Activated naive CD4-positive, alpha-beta T cell treated with anti-CD3 and anti-CD28 coated beads, Interleukin-2, amount 10 ng/mL, durations not matched to agents 7 days and 5 days (primary cell): ENCODE measurements at places on chromosomes 2 and 18.
A peak's percentile ranks its signal among the peaks of the same experiment; 100 is the strongest.

- DNase-seq: no peak
Measured at GRCh38 chr18:44098551-44099098, 582.1 kb upstream of the SETBP1 start.

DNA sequence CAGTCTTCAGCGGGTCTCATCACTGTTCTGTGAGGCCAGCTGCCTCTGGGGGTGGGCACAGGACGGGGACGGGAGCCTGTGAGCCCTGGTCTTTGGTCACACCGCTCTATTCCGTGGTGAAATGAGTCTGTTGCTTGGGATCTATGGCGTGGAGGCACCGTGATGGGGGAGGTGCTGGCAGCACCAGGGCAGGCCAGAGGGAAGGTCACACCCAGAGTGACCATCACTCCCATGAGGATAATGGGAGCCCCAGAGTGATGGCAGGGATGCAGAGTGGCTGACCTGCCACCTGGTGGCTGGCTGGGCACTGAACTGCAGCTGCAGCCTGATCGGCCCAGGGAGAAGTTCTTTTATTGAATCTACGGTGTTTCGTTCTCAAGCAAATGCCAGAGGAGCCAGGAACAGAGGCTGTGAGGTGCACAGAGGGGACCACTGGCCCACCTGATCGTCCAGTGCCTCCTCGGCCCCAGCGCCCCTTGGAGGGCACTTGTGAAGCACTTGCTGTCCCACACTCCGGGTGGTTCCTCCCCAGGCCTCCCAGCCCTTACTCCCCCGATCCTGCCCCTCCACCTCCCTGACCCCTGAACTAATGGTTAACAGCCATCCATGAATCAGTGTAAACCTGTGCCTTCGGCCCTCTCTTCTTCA is 17.9 kb downstream of the KCNIP3 start:
- no peak for DNase-seq

- no peak for DNase-seq
Measured at GRCh38 chr2:9394816-9395215, 28.5 kb downstream of the ITGB1BP1 start.

DNA sequence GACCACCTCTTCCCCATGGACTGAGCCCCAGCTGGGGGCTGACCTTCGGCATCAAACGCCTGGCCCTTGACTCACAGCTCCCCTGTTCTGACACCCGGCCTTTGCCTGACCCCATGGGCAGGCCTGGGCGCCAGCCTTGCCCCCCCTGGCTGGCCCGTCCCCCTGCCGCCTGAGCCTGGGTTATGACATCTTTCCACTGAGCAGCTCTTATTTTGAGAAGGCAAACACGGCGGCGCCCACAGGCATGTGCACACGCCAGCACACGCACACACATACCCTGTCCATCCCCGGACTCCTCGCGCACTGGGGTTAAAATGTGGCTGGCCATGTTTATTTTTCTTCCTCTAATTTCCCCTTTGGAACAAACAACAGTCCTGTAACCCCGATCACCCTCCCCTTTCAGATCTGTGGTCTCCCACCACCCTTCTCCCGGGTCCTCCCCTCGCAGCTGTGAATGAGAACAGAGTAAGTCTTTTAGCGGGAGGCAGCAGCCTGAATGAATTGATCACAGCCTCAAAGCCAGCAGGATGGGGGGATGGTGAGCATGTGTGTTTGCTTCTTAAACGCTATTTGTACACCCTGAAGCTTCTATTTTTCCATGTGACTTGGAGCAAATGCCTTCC is 11.8 kb upstream of the ATOH8 start:
- DNase-seq: no peak

DNA sequence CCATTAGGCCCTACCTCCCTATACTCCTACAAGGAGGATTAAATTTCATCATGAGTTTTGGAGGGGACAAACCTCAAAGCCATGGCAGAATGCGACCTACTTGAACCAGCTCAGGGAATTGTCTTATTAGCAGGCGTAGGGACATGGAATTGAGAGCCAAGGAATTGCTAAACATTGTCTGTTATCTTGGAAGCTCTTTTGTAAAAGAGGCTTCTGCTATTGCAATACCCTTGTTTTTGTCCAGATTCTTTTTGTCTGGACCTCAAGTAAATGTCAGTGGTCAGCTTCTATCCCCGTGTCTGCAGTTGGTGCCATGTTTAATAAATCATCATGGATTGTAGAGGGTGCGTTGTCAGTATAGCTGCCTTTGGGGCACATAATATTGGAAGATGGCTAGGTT is 62.3 kb downstream of the RHBDD1 start:
- DNase-seq: no peak

GRCh38 chr18:6994771-6995430 is 122.7 kb downstream of the LAMA1 start:
- DNase-seq: no peak

DNA sequence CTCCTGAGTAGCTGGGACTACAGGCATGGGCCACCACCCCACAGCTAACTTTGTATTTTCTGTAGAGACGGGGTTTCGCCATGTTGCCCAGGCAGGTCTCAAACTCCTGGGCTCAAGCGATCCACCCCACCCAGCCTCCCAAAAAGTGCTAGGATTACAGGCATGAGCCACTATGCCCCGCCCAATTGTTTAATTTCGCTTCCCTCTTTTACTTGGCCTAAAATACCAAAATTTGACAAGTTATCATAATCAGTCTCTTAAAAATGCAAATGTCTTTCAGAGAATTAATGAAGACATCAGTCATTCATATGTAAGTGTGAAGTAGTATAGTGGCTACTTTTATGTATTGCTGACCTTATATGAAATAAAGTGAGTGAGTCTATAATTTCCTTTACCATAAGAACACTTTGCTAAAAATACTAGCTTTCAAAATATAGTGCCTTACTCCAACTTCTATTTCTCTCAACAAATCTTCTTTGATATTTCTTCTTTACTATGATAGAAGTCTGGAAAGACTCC is 9.8 kb downstream of the FBXO11 start:
- no peak for DNase-seq

- no peak for DNase-seq
Measured at GRCh38 chr18:62490967-62491695, 31.7 kb upstream of the ZCCHC2 start.

DNA sequence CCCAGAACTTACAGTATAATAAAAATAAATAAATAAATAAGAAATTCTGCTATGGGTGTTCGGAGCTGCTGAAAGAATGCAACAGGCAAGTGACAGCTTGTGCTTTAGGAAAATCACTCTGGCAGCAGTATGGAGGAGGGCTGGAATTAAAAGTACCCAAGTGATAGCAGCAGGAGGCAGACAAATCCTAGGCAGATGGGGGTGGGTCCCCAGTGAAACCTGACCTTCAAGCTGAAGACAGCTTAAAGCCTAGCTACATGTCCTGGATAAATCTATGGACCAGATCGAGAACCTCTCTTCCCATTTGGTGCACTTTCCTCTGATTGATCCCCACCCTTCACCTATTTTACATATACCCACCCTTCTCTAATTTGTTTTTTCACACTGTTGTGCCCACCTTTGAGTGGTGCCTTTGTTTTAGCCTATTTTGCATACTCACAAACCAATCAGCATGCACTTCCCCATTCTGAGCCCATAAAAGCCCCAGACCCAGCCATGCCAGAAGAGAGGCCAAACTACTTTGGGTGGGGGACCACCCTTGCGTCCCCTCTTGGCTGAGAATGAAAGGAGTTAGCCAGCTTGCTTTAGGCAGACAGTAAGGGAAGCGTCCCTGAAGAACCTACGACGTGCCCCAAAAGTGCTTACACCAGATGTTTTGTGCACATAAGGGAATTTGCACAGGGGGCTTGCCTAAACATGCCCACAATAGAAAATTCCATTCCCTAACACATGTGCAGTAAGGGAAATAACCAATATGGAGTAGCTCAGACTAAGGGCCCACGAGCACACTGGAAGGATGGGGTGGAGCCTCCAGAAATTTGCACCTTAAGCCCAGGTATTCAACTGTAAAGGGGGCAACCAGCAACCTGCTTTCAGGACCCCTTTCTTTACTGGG is 3.0 kb downstream of the METTL8 start:
- DNase-seq: no peak

DNA sequence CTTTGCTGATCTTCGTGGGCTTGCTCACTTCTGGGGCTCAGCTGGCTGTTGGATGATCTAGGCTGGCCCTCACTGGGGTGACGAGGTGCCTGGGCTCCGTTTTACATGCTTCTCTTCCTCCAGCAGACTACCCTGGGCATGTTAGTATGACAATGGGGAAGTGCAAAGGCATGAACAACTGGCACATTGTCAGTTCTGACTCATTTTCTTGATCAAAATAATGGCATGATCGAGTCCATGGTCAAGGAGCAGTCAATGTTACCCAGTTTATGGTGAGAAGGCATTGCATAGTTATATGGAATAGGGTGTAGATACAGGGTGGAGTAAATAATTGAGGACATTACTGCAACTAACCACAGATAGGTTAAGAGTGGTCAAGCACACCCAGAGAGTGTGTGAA is 10.0 kb upstream of the UPP2 start:
- DNase-seq: no peak

GRCh38 chr2:217652761-217653639 is 349.8 kb downstream of the TNS1 start:
- DNase-seq: no peak

GRCh38 chr2:20884829-20885228 is 61.9 kb upstream of the LDAH start:
- DNase-seq: no peak

DNA sequence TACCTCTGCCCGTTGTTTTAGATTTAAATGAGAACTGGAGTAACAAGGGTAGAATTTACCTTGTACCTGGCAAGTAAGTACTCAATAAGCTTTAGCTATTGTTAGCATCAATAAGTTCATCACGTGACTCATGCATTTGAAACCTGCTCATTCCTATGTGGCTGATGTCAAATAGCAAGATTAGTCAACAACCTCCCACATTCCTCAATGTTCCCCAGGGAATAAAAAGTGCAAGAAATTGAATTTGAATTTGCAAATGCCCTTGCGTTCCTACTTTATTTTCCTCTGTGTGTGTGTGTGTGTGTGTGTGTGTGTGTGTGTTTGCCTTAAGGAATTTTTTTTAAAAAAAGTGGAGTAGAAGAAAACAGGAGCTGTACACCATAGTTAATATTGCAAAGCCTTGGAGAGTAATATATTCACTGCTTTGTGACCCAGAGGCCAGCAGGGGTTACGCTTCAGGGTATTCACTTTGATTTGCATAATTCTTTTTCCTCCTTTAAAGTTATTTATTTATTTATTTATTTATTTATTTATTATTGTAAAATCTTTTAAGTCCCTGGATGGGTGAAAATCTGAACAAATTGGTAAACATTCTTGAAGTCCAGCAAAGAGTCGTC is 43.9 kb upstream of the DNAH7 start:
- DNase-seq: no peak

DNA sequence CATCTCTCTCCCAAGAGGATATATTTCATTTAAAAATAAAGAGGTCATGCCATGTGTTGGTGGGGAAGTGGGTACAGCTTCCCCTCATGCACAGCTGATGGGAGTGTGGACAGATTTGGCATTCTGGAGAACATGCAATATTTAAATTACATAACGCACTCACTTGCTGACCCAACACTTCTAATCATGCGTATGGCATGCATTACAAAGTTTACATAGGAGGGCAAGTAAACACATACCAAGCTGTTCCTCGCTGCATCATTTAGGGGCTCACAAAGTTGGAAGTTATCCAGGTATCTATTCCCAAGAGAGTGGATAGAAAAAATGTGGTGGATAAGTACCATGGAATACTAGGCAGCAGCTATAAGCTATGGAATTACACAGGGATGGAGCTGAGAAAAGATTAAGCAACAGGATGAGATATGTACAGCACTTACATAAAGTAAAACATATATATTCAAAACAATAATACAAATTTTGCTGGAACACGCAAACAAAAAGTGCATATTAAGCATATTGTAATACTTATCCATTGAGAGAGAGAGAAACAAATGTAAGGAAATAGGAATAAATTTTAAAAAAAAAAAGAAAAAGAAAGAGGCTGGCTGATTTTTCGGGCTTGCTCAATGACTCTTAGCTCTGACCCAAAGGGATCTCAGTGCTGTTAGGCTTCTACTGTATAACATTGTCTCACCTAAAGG is 11.0 kb downstream of the CYP1B1 start:
- no peak for DNase-seq

- no peak for DNase-seq
Measured at GRCh38 chr2:103664690-103665089, 902.9 kb downstream of the TMEM182 start.

- no peak for DNase-seq
Measured at GRCh38 chr2:144889348-144889747, 369.4 kb upstream of the ZEB2 start.

GRCh38 chr2:143558665-143559064 is 429.4 kb downstream of the ARHGAP15 start:
- no peak for DNase-seq

DNA sequence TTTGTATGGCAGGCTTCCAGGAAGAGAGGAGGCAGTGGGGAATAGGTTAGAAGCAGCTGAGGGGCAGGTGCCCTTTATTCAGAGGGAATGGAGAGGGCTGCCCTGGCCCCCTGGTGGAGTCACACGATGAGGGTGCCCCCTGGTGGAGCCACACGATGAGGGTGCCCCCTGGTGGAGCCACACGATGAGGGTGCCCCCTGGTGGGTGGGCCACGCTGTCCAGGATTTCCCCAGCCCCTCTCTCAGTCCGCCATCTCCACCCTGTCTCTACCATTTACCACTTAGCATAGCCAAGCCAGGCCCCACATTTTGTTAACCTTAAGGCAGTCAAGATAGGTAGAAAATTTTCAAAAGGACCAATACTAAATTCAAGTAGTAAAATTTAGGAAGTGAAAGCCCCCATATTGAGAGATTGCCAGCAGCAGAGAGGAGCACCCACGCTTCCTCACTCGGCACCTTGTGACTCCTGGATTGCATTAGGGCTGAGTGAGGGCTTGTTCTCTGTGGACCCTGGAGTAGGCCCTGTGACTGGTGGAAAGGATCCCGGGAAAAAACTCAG is 10.4 kb upstream of the FAM228A start:
- DNase-seq: peak; percentile 62

GRCh38 chr2:134295441-134295840 is 41.6 kb downstream of the MGAT5 start:
- no peak for DNase-seq

GRCh38 chr2:79936715-79937114 is 367.8 kb downstream of the LRRTM1 start:
- DNase-seq: no peak

GRCh38 chr2:216084547-216084946 is 2.8 kb downstream of the TMEM169 start:
- DNase-seq: peak; percentile 53

DNA sequence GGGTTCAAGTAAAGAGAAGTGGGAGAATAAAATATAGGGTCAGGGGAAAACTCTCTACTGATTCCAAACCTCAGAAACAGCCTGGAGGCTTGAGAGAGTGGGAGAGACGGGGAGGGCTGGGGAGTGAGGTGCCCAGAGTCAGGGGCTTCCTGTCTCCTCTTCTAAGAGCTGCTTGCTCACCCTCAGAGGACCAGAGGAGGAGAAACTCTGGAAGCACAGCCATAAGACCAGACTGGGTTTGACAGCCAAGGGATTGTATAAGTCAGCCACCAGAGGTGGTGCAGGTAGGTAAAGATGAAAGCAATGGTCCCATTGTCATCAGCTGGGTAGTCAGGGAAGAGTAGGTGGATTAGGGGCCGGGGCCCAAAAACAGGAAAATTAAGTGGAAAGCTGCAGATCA is 259.4 kb downstream of the TNS1 start:
- no peak for DNase-seq

GRCh38 chr2:215354771-215355695 is 43.2 kb downstream of the ATIC start:
- no peak for DNase-seq

GRCh38 chr2:161172901-161173540 is 12.8 kb downstream of the TANK start:
- DNase-seq: no peak
